Lower lobe of right lung (tissue), 2 donors: ENCODE measurements at places on chromosomes 12 and 14. TPM values are rescaled to one million over a fixed set of nuclear protein-coding genes. Genes with fewer than 3 reads are reported as not detected.

SIX1 gene
- total RNA-seq = 2.3 TPM

PTPRO gene
- 21.4 TPM for total RNA-seq

TMTC2 gene
- 31.4 TPM for total RNA-seq

MMP19 gene
- 35.2 TPM for total RNA-seq

CREBL2 gene
- total RNA-seq = 46.3 TPM

NRXN3 gene
- total RNA-seq = 9.0 TPM

LRFN5 gene
- total RNA-seq = 1.3 TPM

CEBPE gene
- 0.32 TPM for total RNA-seq

ASB2 gene
- total RNA-seq = 2.4 TPM

OAS2 gene
- 96.4 TPM for total RNA-seq

ADCY6 gene
- total RNA-seq = 42.7 TPM

NFE2 gene
- 13.5 TPM for total RNA-seq

TRIP11 gene
- total RNA-seq = 62.6 TPM

TUNAR gene
- total RNA-seq = not detected

SLC38A1 gene
- total RNA-seq = 45.8 TPM

DPPA3 gene
- not detected for total RNA-seq

GLI1 gene
- total RNA-seq = 0.21 TPM

KCNC2 gene
- total RNA-seq = not detected

TMPRSS12 gene
- total RNA-seq = not detected

BCL11B gene
- total RNA-seq = 2.3 TPM

TM9SF1 gene
- 48.9 TPM for total RNA-seq

HOXC6 gene
- 0.50 TPM for total RNA-seq

SLC4A8 gene
- total RNA-seq = 8.3 TPM

C12orf54 gene
- 0.53 TPM for total RNA-seq

RFX4 gene
- not detected for total RNA-seq

RERGL gene
- total RNA-seq = 3.7 TPM

OR4K1 gene
- total RNA-seq = not detected

RNASE3 gene
- not detected for total RNA-seq

CAPZA3 gene
- not detected for total RNA-seq

PRKAG1 gene
- total RNA-seq = 49.2 TPM

BCL2L14 gene
- total RNA-seq = 2.6 TPM

PAX9 gene
- total RNA-seq = 1.0 TPM

KRT74 gene
- total RNA-seq = not detected

ENDOU gene
- not detected for total RNA-seq

ERBB3 gene
- 80.5 TPM for total RNA-seq

PPHLN1 gene
- total RNA-seq = 45.5 TPM

KRT77 gene
- total RNA-seq = not detected

PPP1R36 gene
- total RNA-seq = 0.97 TPM

GALNT8 gene
- total RNA-seq = 0.77 TPM

KRT6C gene
- total RNA-seq = not detected
